ENCODE measurements at places on chromosomes 6 and 20.

GRCh38 chr6:134537146-134537555, 219.2 kb upstream of the SGK1 start:
- peak; percentile 90 for DNase-seq

- no peak for DNase-seq
Measured at GRCh38 chr6:165497472-165497871, 165.6 kb downstream of the PDE10A start.

DNA sequence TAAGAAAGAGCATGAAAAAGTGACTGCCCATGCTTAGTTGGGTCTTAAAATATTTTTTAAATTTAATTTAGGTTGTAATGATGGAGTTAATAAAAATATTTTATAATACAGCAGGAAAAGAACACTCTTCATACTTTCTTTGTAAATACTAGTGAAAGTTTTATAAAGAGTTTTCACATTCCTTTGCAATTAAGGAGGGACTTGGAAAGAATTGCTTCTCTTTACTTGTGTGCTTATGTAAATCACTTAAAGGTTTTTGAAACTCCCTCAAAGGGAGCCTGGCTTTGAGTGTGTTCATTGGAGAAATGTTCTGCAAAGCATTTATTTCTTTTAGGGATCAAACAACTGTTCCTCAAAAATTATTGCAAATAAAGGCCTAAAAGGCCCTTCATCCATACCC, 11.6 kb upstream of the TFAP2B start:
- DNase-seq = no peak

DNA sequence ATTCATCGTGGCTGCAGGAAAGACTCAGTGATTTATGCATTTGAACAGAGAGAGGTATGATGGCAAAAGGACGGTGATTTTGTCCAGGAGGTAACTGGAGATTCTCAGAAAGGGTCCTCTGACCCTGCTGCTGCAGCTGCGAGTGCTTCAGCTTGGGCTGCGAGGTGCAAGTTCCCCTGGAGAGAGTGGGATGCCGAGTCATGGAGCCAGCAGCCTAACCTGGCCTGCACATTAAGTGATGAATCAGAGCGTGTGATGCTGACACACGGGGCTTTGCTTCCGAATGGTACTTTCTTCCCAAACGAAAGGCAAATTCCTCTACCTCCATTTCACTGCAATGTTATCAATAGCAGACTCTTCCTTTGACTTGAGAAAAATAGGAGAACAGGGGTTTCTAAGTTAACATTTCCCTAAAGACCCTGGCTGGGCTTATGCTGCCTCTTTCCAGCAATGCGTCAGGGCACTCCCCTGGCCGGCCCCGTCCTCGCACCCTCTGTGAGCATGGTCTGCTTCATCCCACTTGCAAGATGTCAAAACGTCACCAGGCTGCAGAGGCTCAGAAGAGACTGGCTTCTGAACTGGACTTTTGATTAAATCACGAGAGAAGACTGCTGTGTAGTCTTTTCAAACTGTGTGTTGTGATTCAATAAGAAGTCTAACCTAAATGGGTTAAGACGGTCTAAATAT, 628.0 kb upstream of the AGPAT4 start:
- DNase-seq = no peak

DNA sequence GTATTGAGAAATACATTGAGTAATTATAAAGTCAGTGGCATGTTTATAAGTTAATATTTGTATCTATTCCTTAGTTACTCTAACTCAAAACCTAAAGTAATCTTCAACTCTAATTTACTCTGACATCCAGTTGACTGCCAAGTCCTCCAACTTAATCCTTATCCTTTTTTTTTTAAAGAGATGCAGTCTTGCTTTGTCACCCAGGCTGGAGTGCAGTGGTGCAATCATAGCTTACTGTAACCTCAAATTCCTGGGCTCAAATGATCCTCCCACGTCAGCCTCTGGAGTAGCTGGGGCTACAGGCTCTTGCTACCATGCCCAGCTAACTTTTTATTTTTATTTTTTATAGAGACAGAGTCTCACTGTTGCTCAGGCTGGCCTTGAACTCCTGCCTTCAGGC, 24.4 kb downstream of the PTPN1 start:
- peak; percentile 58 for DNase-seq

DNA sequence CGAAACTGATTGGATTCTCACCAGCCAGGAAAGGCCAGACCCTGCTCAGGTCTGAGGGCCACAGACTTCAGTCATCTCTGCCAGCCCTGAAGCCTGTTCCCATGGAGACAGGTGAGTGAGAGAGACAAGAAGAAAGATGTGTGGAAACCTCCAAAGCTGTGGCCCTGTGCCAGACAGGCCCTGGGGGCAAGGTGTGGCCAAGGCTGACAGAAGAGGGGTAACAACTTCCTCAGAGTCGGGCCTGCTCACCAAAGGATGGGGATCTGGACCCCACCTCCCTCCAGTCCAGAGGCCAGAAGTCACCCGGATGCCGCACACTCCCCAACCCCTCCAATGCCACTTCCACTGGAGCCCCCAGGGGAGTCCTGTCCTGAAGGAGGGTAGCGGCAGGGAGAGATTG, 73.6 kb downstream of the MDGA1 start:
- no peak for DNase-seq

DNA sequence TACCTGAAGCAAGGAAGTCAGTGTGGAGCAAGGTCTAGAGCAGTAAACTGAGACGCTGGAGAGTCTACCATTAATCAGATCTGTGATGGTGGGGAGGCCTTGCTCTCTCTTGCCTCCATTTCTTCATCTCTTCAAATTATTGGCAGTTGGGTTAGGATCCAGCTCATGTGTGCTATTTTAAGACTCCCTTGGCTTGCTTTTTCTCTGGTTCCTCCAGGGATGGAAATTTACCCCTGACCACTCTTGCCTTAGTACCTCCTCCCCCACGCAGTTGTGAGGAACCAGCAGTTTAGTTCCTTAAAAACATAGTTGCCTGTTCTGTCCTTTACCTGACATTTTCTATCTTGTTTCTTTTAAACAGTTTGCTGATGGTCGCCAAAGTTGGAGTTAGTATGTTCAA, 7.4 kb downstream of the TMEM14C start:
- DNase-seq = no peak

DNA sequence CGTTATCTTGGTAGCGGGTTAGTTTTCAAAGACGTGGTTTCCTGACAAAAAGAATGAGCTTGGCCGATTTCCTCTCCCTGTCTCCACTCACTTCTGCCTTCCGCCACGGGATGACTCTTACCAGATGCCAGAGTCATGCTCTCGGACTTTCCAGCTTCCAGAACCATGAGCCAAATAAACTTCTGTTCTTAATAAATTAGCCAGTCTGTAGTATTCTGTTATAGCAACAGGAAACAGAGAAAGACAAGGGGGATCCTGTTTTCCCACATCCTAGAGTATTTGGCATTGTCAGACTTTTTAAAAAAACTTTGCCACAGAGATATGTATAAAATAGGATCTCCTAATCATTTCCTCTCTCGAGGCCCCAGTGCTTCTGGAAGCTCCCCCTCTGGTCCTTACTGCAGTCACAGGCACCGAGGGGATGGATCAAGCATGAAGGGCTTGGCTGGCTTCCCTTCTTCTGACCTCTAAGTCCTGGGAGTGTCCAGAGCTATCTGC, 84.9 kb upstream of the NAA20 start:
- DNase-seq = no peak

GRCh38 chr6:126075335-126076071, 89.2 kb downstream of the TRMT11 start:
- no peak for DNase-seq

DNA sequence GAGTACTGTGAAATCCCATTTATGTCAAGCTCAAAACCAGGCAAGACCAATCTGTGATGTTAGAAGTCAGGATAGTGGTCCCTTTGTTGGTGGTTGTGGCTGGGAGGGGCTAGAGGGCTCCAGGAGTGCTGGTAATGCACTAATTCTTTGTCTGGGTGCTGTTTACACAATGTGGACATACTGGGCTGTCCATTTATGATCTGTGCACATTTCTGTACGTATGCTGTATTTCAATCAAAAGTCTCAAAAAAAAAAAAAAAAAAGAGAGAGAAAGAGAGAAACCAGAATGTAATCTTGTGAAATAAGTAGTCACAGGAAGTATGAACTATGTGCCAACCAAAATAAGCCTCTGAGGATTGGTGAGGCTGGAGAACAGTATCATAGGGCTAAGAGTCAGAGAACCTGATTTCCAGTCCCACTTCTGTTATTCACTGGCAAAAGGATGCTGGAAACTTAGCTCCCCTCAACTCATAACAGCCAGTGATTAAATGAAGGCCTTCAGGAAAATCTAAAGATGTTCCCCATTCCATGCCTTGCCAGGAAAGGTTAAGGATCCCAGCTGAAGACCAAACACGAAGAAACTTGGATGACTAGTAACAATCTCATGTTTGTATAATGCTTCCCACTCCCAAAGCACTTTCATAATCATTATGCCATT, 19.6 kb upstream of the TRAM2 start:
- no peak for DNase-seq

Measured in epithelial cell of proximal tubule (primary cell).